Suppressor macrophage treated with lipopolysaccharide for 1 hour (primary cell): ENCODE measurements at places on chromosomes 5 and 9.

DNA sequence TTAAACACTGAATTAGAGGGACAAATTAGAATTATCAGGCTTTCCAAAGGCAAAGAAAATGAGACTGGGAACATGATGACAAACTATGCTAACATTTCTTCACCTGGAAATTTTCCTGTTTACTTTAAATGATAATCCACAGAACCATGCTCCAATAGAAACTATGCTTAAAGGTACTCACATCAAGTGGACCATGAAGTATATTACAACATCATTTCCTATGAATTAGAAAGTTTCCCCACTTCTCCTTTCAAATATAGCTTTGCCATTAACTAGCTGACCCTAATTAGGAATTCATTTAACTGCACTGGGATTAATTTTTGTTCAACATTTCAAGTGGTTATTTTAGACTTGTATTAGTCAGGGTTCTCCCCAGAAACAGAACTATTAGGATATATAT lies 81.4 kb downstream of the DTWD2 start:
- DNase-seq: no peak

- peak; percentile 5 for DNase-seq
These were observed 82.4 kb upstream of the ADAMTS2 start for GRCh38 chr5:179427676-179428056.

DNA sequence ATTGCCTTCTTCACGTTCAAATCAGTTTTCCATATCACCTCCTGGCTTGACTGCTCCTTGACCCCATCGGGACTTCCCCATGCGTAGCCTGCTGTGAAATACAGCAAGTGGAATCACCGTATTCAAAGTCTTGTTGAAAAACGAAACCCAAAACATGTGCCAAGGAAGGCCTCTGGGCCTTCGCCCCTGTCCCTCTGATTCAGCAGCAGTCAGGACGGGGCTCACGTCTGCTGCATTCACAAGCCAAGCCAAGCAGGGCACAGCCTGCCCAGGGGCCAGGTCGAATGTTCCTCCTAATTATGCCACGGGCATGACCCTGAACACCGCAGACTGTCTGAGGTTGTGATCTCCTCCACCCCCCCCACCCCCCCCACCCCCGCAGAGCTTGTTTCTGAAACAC lies 960 bp upstream of the CTNND2 start:
- DNase-seq: no peak

GRCh38 chr9:106860721-106861639 lies 2.0 kb upstream of the ZNF462 start:
- DNase-seq: no peak

DNA sequence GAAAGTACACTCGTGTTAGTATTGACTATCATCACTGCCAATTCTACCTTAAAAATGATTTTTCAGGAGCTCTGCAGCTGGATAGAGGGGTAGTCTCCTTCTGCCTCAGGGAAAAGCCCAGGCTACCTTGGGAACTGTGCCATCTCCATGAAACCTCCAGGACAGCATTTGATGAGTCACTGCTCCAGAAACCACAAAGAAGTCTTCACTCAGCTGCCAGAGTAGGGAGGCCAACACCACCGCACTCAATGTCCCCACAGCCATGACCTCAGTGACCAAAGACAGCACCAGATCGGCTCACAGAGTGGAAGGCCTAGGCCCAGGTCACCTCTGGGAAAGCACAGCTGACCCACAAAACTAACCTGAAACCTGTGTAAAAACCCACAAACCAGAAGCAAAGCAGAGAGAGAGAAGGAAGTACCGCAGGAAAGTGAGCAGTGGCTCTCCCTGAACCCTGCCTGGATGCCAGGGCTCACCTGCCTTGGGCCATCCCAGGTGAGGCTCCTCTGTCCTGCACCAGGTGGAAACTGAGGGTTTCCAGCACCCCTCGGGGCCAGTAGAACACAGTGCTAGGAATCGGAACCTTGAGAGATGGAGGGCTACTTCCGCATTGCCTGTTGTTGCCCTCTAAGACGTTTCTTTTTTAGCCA lies 30.0 kb downstream of the S1PR3 start:
- DNase-seq: peak; percentile 56

DNA sequence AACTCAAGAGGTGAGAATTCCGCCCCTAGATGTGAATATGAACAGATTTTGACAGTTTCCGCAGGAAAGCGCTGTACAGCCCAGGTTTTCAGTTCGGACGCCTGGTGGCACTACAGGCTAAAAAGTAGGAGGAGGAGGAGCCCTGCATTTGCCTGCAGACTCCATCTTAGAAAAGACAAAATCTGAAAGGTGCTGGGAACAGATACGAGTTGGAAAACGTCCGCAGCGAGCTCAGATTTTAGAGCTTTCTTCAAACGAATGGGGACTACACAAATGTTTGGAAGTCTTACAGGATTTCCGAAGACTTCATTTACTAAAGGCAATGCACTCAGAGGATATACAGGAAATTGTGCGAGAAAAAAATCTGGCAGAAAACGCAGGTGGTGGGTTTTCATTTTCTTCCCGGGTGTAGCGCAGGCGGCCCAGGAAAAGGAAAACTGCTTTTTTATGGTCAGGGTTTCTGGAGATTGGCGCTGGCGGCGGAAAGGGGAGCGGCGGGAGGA lies 9.9 kb upstream of the PCDHB2 start:
- peak; percentile 2 for DNase-seq

GRCh38 chr5:26791021-26791420 lies 247.4 kb downstream of the CDH9 start:
- DNase-seq: no peak

DNA sequence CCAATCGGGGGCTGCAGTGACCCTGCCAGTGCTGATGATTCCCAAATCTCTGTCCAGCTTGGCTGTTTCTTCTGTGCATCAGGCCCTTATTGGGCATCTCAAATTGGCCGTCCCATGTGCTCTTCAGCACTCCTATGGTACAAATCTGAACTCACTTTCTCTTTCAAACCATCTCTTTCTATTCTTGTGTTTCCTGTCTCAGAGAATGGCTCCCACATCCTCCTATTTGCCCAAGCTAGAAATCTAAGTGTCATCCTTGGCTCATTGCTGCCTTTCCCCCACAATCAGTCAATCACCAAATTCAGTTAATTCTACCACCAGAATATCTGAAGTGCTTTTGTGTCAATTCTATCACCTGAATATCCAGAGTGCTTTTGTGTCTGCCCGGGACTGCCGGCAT lies 336.6 kb downstream of the CWC27 start:
- DNase-seq: no peak

DNA sequence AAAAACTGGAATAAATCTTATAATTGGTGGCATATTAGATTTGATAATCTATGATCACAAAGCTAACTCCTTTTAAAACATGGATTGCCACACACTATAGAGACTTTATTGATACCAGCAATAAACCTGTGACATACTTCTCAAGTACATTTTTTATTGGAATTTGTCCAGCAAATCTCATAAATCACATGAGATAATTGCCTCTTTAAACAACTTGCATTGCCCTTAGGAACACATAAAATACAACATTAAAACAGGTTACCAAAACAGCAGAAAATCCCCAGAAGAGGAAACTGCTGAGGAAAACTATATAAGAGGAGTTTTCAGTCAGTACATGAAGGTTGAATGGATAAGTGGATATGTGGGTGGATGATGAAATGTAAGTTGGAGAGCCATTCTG lies 124.6 kb downstream of the SNCAIP start:
- DNase-seq: no peak

- peak; percentile 52 for DNase-seq
These were observed 94.0 kb downstream of the PHF2 start for GRCh38 chr9:93670208-93671019.

DNA sequence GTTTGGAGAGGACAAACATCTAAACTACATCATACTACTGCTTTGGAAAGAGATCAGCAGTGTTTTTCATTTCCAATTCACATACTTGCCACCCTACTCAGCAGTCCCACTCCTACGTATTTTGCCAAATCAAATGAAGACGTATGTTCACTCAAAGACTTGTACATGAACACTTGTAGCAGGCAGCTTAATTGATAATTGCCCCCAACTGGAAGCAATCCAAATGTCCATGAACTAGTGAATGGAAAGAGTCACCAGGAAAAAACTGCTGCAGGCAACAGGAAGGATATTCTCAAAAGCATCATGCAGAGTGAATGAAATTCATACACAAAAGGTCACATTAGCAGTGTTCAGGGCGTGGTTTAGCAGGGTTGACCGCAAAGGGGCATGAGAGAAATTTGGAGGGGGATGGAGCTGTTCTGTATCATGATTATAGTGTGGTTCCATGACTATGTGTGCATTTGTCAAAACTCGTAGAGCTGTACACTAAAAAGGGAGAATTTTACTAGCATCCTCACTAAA lies 38.8 kb downstream of the PAEP start:
- DNase-seq: no peak

DNA sequence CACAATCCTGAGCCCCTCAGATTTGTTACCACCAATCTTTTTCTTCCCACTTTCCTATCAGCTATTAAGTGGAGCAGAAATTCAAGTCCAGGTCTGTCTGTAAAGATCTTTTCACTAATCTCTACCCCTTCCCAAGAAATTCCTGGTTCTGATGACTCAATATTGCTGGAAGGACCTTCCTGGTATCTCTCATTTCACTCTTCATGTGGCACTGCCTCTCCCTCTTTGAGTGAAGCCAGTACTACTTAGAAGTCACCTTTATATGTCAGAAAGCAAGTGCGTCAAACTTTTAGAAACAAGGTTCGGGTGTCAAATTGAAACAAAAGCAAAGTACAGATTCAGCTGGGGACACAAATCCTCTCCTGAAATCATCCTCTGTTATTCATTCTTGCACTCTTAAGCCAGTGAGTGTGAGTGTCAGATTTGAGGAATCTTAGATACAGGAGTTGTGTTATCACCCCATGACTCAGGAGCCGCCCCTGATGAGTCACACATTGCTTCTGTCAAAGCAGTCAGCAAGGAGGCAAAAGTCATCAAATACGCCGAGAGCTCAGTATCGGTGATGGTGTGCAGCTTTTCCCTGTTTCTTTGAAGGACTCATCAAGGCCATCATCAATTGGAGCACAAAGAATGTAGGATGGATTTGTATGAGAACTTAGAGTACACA lies 313.0 kb downstream of the CETN3 start:
- peak; percentile 50 for DNase-seq

DNA sequence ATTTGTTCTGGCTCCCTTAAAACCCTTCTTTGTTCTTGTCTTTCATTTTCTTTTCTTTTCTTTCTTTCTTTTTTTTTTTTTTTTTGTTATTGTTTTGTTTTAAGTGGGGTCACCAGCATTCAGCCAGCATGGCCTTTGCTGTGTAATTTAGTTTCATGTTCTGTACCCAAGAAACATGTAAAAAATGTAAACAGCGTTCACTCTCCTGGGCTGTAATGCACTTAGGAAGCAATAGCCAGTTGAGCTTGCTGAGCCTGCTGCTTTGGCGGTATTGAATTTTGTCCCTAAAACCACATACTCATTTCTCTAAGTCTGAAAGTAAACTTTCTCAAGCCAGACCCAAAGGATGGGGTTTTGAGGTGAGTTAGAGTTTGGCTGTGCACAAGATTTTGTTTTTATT lies 158.6 kb downstream of the PAPPA start:
- no peak for DNase-seq

DNA sequence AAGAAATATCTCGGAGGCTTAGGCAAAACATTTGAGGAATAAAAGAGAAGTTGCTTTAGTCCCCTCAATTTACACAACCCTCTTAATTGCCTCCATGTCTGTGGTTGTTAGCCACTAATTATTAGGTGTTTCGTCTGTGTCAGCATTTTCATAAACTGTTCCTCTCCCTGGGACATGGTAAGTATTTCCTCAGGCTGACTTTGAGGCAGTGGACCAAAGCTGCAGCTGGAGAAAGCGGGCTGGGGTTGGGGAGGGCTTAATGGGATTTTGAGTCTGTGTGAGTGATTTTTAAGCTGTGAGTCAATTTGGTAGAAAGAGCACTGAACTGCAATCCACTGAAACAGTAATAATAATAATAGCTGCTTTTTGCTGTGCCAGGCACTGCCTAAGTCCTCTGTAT lies 13.0 kb upstream of the TTC1 start:
- no peak for DNase-seq

- no peak for DNase-seq
These were observed 155.0 kb upstream of the TSLP start for GRCh38 chr5:110916381-110917049.

DNA sequence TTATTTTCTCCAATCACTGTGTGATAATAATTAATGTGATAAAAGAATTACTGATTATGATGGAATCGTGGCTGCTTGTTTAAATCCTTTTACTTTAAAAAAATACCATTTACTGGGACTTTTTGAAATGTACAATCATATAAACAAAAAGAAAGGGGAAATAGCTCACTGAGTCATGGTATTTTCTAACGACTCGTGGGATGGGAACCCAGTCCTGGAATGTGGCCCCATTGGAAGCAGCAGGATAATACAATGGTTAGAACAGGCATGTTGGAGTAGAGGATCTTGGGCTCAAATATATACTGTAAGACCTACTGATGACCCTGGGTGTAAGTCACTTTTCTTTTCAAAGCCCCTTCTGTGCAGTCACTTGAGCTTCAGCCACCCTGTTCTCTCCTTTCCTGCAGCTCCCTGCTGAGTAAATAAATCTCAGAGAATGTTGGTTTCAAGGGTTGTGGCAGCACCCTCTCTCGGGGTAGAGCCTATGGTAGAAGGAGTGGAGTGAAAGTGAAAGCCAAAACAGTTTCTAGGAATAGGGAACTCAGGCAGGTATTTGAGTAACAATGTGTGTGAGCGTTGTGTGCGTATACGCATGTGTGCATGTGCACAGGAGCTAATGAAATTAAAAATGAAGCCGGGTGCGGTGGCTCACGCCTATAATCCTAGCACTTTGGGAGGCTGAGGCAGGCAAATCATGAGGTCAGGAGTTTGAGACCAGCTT lies 40.8 kb upstream of the LARP1 start:
- DNase-seq: peak; percentile 64

- DNase-seq: no peak
These were observed 222.0 kb downstream of the MAN2A1 start for GRCh38 chr5:109911731-109912130.

DNA sequence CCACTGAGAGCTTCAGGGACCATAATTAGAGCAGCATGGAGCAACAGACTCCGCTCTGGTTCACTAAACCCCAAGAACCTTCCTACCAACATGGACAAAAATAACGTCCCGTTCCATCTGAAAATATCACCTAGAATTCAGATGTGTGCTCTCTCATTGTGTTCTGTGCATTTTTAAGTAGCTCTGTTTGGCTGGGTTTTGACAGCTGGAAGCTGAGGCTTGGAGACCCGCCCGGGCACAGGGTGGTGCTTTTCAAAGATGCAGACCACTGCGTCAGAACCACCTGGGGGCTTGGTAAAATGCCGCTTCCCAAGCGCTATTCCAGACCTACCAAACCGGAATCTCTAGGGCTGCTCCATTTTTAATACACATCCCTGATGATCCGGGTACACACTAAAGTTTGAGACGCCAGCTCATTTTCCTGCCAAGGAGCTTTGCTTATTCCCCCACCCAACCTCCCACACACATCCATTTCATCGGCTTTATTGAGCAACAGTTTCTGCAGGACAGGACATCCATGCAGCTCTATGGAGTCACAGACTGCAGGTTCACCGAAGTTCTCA lies 104.8 kb downstream of the GABBR2 start:
- DNase-seq: no peak

GRCh38 chr9:86783884-86784283 lies 163.4 kb downstream of the GAS1 start:
- peak; percentile 62 for DNase-seq

- no peak for DNase-seq
These were observed 16.4 kb downstream of the TLR4 start for GRCh38 chr9:117720555-117720954.

GRCh38 chr9:18910916-18911315 lies 122.1 kb downstream of the SAXO1 start:
- DNase-seq: no peak
